Activated naive CD4-positive, alpha-beta T cell treated with Interleukin-2 at 50 U/mL for 16 hours (primary cell): ENCODE measurements at places on chromosomes 1 and 21.

GRCh38 chr21:45336870-45337269 is 49.2 kb upstream of the POFUT2 start:
- no peak for DNase-seq

DNA sequence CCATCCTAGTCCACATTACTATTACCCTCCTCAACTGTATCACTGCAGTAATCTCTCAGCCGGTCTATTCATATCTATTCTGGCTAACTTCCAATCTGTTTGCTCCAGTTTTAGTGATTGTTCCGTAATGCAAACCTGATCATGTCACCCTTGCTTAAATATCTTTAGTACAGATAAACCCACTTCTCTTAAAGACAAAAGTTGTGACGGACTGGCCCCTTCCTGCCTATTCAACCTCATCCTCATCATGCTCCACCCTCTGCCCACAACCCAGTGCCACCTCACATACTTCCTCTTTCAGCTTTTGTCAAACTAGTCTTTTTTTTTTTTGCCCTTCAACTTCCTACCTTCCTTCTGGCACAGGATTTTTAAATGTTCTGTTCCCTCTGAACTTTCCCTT is 2.8 kb upstream of the C1orf162 start:
- peak; percentile 64 for DNase-seq

- DNase-seq = no peak
Measured at GRCh38 chr21:44708866-44709425, 2.4 kb downstream of the TSPEAR start.

GRCh38 chr1:18950401-18951026 is 6.0 kb downstream of the IFFO2 start:
- peak; percentile 48 for DNase-seq

DNA sequence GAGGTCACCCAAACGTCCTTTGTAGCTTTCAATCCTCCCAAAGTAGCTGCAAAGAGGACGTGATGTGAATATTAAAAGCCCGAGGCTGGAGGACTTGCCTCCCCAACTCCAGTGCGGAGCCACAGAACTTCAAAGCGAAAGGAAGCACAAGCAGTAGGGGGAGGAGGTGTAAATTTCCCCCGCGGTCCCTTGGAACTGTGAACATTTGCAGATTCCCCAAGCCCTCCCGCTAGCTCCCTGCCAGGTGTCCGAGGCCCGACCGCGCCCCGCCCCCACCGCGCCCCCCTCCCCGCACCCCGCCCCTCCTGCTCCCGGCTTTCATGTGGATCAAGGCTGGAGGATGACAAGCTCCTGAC is 41.5 kb upstream of the HAO2 start:
- no peak for DNase-seq
